ENCODE measurements at places on chromosomes 7 and 10.
A peak's percentile ranks its signal among the peaks of the same experiment; 100 is the strongest.

- DNase-seq = no peak
Measured at GRCh38 chr7:138825049-138825721, 27.2 kb upstream of the ATP6V0A4 start.

GRCh38 chr7:123120286-123120685 lies 79.5 kb downstream of the SLC13A1 start:
- peak; percentile 1 for DNase-seq

GRCh38 chr10:121994429-121994941 lies 5.5 kb downstream of the TACC2 start:
- DNase-seq = no peak

- DNase-seq = no peak
Measured at GRCh38 chr7:156780724-156781455, 112.1 kb downstream of the LMBR1 start.

DNA sequence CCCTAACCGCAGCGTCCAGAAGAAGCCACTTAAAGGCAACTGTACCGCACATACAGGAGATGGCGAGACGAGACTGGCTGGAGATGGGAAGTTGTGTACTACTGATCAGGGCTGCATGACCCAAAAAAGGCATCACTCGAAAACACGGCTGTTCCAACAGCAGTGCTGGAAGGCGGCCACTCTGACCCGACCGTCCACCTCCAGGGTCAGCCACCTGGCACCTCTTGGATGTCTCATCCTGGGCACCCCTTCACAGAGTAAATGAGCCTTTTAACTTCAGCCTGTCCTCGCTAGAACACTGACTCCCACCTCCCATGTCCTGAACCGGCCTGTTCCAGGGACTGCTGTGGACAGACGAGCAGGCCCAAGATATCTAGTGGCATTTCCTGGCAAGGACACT lies 180.7 kb downstream of the DIP2C start:
- no peak for DNase-seq

GRCh38 chr10:89159316-89159715 lies 47.8 kb downstream of the CH25H start:
- no peak for DNase-seq

DNA sequence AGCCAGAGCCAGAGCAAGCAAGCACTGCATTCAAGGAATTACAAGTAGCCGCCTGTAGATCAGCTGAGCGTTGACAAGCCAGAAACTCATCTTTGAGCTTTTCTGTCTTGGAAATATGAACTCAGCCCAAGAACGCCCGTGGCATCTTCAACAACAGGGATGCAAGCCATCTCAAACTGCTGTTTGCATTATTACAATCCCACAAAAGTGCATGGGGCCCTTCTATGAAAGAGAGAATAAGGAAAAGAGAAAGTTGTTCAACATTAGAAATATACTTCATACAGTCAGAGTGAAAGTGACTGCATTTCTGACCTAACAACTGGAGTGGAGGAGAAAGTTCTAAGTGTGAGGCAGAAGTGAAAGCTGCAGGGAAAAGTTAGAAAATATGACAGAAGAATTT lies 6.5 kb downstream of the SGCE start:
- DNase-seq = no peak

DNA sequence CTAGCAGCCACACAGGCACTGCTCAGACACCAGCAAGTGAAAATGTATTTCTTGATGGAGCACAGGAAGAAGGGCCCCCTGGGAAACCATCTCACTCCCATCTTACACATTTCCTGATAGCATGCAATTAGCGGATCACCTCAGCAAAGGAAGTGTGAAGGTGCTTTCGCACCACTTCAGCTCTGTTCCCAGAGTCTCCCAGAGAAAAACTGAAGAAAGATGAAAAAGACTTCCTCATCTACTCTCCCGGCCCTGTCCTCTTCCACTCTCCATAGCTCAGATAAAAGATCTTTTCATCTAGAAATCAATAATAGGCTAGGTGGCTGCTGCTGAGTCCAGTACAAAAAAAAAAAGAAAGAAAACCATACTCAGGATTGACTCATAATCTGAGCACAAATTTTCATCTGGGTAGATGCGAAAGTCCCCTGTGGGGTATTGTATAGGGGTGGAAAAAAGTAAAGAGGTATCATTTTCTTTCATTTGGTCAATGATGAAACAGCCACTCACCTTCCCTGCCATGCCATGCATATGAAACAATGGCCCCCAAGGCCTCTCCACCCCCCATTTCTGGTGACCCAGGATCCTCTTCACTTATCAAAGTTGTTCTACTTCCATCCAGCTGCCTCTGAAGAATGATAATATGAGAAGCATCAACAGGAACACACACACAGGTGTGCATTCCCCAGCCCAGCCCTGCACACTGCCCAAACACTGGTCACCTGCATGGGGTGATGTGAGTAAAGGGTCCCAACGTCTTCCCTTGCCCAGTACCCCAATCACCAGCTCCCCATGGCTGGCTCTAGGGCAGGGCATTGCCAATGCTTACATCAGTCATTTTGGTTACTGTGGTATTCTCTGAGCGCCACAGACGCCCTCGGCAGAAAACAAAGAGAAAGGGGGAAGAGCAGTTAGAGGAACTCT lies 48.8 kb upstream of the DGKI start:
- no peak for DNase-seq

DNA sequence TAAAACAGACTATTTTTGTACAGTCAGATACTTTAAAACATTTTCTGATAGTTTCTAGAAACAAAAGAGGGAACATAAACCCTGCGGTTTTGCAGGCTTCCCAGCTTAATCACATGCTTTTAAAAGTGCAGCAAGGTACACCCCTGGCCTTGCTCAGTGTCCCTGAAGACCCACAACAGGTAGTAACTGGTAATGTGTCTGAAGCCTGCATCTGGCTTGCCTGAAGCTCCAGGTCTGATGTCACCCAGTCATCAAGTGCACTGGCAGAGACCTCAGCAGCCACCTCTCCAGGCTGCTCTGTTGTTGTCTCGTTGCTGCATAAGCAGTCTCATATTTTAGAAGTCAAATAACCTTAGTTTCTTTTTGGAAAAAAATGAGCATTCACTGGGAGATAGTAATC lies 376.1 kb upstream of the MTPN start:
- DNase-seq = no peak

DNA sequence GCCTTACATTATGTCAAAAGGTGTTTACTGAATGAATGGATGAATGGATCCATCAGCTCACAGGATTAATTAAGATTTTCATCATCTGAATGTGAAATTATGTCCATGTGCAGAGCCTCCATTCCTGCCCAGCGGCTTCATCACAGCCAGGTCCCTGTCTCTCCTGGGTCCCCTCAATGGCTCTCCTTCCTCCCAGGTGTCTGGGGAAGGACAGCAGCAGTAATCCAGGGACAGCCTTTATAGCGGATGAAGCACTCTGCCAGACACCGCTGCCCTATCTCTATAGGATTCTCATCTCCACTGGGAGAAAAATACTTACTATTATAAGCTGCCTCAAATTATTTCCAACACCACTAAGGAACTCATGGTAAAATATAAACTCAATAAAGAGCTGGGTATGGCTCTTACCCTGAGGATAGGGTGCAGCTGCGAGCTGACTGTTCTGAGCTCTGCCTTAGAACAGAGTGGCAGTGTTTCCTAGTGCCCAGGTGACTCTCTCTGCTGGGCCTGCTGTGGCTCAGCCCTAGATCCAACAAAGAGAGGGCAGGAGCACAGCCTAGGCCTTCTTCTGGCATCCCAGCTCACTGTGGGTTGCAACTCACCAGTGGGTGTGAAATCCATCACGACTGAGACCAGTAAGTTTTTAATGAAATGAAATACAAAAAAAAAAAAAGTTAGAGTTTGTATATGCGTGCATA lies 38.3 kb downstream of the GPRIN2 start:
- no peak for DNase-seq

- DNase-seq = peak; percentile 86
Measured at GRCh38 chr10:97543025-97543546, 29.5 kb upstream of the ANKRD2 start.

GRCh38 chr10:96138102-96138501 lies 8.0 kb downstream of the ZNF518A start:
- DNase-seq = no peak

- no peak for DNase-seq
Measured at GRCh38 chr10:92655426-92655825, 34.3 kb upstream of the HHEX start.

DNA sequence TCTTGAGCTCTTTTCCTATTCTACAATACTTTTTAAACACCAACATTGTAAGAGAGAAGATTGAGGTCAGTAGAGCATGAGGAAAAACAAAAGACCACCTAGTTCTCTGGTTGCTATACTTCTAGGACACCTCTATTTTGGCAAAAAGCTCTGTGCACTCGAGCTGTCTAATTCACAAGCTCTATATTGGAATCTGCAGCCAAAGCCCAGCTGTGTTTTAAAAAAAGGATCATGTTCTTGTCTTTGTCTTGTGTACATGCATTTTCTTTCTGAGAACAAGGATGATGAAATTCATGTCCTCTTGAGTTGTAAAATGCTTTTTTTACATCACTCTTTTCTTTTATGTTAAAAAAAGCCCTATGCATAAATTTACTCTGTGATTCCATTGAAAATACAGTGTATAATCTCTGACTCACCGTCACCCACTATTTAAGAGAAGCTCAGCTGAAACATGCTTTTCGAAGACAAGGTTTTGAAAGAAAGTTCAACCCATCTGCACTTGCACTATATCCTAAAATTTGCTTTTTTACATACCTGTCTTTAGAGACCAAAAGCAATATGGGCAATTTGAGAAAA lies 215.5 kb upstream of the VSTM2A start:
- DNase-seq = no peak

All from fibroblast of skin of left biceps (primary cell).